ENCODE measurements at places on chromosomes 2 and 18. TPM values are rescaled to one million over a fixed set of nuclear protein-coding genes. Genes with fewer than 3 reads are reported as not detected.

The ITGA4 gene
- total RNA-seq = 58.0 TPM

The RBM44 gene
- 0.33 TPM for total RNA-seq

The GATA6 gene
- 0.21 TPM for total RNA-seq

- DNase-seq = no peak
Observed at GRCh38 chr2:86631846-86632485, 8.3 kb upstream of the RNF103 start.

DNA sequence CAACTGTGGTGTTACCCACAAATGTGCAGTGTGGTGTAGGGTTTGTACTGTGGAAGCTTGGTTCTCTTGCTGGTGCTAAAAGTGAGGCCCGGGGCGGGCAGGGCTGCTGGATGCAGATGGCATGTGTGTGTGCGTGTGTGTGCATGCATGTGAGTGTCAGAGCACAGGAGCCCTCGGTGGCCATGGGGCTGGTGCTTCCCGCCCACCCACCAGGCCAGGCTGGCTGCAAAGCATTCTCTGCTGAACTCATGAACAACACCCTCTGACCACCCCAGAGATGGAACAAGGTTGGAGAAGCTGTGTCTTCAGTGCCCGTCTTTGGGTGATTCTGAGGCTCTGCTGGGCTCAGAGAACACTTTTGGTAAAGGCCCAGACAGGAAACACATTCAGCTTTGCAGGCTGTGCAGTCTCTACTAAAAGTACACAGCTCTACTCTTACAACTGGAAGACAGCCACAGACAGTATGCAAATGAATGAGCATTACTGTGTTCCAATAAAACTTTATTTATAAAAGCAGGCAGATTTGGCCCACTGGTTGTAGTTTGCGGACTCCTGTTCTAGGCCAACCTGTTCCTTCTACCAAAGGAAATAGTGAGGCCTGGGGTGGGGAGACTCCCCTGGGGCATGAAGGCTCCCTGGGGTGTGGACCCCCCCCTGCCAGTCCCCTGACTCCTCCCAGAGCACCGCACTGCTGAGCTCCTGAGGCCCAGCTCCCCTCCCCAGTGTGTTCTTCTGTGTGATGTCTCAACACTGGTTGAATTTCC, 225.3 kb upstream of the HDAC4 start:
- DNase-seq = no peak

- no peak for DNase-seq
Observed at GRCh38 chr2:37080266-37080665, 3.9 kb downstream of the HEATR5B start.

GRCh38 chr18:12907258-12907925, 23.4 kb upstream of the PTPN2 start:
- no peak for DNase-seq
